ENCODE measurements at places on chromosomes 12 and 14. TPM values are rescaled to one million over a fixed set of nuclear protein-coding genes. Genes with fewer than 3 reads are reported as not detected.

The TMTC2 gene
- total RNA-seq: 41.3 TPM

The CFAP251 gene
- 7.0 TPM for total RNA-seq

The ZDHHC22 gene
- total RNA-seq: 0.09 TPM

The TCL1B gene
- total RNA-seq: not detected

DNA sequence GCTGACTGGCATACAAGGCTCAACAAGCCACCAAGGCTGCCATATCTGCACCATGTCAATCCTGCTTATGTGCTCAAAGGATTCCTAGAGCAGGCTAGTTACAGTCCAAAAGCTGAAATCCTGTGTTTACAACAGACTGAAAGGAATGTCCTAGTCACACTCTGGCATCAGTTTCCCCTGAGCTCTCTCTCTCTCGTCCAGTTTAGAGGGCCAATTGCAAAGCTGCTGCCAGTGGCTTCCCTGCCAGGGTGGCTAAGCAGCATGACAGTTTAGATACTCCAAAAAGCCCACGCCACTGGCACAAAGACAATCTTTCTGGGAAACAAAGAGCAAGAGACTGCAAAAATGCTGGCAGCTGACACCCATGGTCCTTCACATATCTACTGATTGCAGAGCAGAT is 392.1 kb downstream of the RPS29 start:
- no peak for DNase-seq

DNA sequence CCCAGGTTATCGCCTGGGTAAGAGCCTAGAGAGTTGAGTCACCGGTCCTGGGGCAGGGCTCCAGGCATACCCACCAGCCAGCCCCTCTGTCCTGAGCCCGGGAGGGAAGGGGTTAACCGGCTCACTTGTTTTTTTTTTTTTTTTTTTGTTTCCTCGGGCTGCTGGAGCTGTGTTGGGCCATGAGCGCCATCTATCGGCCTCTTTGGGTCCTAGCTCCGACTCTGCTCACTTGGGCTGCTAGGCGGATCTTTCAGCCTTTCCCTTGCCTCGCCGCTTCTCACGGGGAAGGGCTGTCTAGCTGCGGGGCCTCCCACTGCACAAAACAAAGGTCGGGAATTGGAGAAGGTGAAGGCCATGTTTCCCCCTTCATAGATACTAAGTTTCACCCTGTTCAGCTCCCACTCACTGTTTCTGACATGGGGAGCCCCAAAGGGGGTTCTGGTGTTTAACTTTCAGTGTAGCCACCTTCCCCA is 2.8 kb upstream of the SMUG1 start:
- DNase-seq: peak; percentile 84

DNA sequence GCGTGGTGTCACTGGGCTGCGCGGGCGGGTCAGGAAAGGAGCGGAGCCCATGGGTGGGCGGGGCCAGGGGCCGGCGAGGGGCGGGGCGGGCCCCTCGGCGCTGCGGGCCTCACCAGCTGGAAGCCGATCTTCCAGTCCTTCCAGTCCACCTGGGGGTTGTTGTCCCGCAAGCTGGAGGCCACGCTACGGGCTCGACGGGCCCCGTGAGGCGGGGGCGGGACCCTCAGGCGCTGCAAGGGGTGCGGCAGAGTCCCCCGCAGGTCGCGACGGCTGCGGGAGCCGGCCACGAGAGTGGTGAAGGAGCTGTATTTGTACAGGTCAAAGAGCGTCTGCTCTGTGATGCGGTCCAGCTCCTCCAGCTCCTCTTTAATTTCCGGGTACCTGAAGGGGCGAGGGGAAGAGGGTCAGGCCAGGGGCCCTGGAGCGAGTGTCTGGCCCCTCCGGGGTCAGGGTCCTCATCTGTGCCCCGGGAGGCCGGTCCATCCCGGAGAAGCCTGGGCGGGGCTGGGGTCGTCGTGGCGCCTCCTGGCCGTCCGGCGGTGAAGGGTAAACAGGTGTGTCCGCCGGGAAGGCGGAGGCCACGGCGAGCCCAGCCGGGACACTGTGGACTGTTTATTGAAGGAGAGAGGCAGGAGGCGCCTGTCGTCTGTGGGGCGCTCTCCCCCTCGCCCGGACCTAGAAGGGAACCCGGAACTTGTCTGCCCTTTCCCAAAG is 11.9 kb downstream of the SCNN1A start:
- DNase-seq: peak; percentile 71

- no peak for DNase-seq
Observed at GRCh38 chr12:88273875-88274274, 131.8 kb downstream of the TMTC3 start.

- no peak for DNase-seq
Observed at GRCh38 chr12:120536064-120536791, 2.1 kb downstream of the RNF10 start.

DNA sequence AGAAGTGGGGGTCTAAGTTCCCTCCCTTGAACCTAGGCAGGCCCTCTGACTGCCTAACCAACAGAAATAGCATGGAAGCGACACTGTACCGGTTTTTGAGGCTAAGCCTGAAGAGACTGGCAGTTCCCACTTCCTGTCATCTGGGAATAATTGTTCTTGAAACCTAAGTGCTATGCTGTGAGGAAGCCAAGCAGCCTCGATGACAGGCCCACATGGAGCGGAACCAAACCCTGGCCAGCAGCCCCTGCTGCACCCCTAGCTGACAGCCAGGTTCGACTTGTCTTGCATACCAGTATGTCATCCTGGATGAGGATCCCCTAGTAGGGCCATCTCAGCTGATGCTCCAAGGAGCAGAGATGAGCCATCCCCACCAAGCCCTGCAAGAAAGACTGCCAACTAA is 6.4 kb upstream of the GPR68 start:
- DNase-seq: no peak

DNA sequence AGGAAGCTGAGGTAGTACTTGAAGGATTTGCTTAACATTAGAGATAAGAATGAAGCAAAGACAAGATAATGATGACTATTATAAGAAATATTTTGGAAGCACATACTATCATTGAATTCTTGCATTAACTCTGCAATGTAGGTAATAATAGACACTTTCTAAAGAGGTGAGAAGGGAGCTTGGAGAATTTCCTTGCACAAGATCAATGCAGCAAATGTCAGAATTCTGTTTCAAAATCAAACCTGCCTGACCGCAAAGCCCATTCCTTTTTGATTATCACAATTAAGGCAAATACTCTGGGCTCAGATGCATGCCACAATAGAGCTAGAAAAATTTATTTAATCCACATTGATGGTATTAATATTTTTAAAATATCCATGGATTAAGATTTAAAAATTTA is 50.4 kb upstream of the RIC8B start:
- no peak for DNase-seq

DNA sequence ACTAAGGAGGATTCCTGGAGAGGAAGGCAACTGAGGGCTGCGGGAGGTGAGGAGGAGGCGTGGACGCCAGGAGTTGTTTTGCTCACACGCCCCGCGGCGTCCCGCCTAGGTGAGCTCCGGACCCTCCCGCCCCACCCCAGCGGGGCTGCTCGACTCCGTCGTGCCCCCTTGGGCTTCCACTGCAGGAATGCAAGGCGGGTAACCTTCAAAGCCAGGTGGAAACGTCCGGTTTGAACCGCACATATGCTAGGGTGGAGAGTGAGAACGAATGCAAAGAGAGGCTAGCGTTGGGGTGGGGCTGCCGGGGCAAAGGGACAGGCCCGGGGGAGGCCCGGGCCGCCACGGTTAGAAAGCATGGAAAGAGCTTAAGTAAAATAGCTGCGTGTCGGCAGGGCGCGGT is 5.4 kb upstream of the DPPA3 start:
- no peak for DNase-seq

Data from mucosa of gallbladder (tissue), 1 donor.